Common myeloid progenitor, CD34-positive (primary cell): ENCODE measurements at places on chromosomes 3 and 15.

DNA sequence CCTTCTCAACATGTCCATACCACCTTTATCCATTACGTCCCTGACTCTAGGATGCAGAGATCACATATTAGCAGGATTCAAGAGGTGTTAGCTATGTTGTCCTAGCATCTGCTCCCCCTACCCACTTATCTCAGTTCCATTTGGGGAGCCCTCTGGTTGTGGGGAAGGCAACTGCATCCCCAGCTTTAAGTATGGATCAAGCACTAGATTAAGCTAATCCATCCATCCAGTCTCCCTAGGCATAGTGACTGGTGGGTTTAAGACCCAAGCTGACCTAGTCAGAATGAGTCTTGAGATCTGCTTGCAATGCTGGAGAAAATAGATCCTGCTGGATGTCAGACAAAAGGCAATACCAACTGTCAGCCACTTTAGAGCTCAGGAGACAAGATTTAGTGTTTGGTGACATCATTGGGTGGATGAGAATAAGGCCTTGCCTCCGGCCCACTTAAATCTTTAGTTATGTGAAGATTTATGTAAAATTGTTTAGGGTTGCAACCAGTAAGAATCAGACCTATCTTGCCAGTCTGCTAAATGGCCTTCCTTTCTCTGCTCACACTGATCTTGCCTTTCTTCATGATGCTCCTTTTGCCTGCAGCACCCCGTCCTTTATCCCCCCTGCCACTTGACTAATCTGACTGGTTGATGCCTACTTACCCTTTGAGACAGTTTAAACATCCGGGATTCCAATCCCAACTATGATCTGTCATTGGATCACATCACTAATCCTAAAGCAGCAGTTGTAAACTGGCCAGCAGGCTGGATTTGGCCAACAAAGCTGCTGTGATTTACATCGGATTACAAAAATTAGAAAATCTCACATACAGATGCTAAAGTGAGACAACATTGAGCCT is 2.1 kb upstream of the ISY1 start:
- DNase-seq: peak; percentile 31

DNA sequence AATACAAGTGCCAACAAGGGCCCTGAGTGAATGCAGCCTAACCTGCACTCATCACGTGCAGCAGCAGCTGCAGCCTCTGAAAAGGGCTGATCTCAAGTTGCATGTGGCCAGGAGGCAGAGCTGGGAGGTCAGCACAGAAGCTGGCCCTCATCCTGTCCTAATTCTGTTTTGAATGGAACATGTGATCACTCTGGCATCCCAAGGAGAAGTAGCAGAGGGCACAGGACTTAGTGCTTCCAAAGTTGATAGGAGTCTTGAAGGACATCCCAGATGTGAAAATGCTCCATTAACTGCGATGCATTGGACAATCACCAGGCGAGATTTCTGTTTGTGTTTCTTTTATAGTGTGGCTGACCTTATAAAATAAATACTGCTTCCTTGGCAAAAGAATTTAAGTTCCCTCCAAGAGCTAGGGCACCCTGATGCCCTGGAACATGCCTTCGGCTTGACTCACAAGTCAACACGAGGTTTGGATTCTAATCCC is 31.6 kb upstream of the STAG1 start:
- no peak for DNase-seq

GRCh38 chr15:52790169-52790708 is at the start of gene ONECUT1:
TSS of gene ONECUT1 (minus strand) at chr15:52790336. CDS start at chr15:52789884, 452 bp downstream.
- DNase-seq: no peak

DNA sequence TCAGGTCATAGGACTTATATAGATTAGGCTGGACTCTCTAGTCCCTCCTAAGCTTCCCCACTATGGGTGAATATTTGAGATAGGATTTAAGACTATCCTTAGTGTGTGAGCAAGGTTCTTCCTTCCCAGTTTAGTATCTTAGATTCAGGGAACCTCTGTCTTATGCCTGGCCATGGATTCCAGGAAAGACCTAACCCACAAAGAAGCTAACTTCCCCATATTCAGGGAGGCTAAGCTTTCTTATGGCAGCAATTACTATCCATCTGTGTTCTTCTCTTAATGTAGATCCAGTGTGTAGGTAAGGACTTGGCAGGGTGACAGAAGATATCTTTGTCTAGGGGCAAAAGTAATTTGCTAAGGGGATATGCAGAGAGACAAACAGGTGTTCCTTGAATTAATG is 25.5 kb upstream of the PIK3R4 start:
- DNase-seq: peak; percentile 34

DNA sequence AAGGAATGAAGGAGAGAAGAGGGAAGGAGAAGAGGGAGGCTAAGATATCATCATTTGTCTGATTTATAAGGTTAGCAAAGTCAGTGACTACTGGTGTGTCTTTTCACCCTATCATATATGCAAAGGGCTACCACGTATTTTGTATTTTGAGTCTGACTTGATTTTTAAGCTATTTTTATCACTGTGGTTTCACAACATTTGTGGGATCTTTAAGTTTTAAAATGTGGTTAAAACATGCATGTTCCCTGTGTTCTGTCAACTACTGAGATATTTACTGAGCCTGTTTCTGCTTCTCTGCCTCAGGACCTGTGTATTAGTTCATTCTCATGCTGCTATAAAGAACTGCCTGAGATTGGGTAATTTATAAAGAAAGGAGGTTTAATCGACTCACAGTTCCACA is 22.5 kb upstream of the SPTSSB start:
- no peak for DNase-seq
